ENCODE measurements at places on chromosomes 2 and 18.

DNA sequence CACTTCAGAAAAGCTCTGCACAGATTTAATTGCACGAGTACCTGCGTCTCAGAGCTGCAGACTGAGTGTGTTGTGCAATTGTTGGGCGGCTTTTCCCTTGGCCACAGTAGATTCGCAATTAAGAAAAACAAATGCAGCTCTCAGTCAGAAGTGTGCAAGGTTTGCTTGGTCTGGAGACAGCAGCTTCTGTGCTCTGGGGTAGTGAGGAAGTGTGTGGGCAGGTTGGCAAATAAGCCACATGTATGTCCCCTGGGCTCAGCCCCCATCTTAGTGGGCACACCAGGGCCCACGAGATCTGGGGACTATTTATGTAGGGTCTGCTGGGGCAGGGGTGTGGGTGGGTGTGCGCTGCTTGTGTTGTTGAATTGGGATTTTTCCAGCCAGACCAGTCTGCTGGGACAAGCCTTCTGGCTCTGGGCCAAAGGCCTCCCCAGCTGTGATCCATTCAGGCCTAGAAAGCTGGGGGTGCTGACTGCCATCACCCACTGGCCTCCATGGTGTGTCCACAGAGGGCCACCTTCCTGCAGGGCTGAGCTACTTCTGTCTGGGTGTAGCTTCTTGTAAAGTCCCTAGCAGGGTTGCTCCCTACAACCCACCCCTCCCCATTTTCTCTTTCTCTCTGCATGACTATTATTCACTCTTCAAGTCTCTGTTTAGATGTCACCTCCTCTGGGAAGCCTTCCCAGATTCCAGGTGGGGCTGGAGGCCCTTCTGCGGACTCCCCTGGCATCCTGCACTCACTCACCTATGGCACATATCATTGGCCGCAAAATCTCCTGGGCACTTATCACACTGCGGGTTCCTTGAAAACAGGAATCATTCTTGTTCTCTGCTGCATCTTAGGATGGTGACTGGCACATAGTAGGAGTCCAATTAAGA is 67.8 kb downstream of the ODC1 start:
- peak; percentile 90 for DNase-seq

- DNase-seq: no peak
These were observed 86.4 kb downstream of the EML6 start for GRCh38 chr2:54809819-54810218.

- no peak for DNase-seq
These were observed 178.9 kb downstream of the CAPN13 start for GRCh38 chr2:30628341-30628740.

- DNase-seq: no peak
These were observed 53.3 kb upstream of the TFCP2L1 start for GRCh38 chr2:121338281-121338680.

DNA sequence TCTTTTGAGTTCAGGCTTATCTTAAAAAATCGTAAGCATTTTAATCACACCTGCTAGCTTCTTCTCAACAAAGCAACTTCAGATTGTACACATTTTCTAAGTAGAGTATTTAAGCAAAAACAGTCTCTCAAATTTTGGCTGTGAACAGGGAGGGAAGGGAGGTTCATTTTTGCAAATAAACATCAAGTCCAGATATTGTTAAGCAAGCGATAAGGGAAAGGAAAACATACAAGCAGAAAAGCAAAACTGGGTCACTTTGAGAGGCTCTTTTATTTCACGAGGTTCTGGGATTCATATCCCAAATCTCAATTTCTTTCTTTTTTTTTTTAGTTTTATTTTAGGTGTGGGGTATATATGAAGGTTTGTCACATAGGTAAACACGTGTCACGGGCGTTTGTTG is 79.9 kb downstream of the SLC25A12 start:
- DNase-seq: no peak

Measured in inflammatory macrophage treated with lipopolysaccharide for 1 hour (primary cell).